Left lobe of liver (tissue), 2 donors: ENCODE measurements at places on chromosomes 2 and 18.

DNA sequence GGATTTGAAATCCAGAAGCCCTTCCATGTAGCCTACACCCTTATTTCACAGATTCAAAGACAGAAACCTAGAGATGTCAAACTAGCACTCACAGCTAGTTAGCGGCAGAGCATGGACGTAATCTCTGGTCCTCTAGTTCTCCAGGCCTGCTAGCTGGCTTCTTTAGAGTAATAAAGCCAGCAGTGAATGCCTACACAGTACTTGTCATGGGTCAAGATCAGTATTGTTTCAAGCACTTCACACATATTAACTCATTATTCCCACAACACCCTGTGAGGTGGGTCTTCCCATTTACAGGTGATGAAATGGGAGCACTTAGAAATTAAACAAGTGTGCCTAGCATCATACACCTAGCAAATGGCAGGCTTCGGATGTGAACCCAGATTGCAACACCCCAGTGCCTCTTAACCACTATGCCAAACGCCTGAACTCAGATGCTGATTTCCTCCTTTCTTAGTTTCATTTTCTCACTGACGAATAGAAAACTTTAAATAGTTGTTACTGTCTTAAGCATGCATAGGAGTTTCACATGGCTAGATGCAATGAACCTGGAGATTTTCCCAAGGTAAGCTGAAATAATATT, 14.5 kb upstream of the ZBTB14 start:
- no peak for DNase-seq

DNA sequence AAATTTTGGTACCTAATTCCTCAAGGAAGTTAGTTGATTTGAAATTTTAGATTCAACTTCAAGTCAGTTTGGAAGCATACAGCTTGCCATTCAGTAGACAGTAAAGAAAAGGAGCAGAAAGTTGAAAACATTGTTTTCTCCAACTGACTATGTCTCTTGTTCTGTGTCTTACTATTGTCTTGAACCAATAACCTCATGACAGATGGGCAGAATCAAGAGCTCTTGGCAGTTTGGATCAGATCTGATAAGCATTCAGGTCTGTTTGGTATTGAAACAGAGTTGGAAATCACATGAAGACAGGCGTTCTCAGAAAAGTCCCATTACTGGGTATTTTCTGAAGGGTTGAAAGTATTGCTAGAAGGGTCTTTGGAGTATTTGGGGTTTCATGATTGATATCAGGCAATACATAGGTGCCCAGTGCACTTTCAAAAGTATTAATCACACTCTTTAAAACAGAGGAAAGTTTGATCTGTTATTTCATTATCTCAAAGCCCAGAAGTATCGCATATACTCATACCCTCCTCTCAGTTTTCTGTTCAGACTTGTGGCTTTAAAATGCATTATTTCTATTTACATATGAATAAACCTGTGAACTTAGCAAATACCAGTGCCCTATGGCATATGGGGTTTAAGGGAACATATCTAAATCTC, 428.4 kb upstream of the ZEB2 start:
- no peak for DNase-seq

DNA sequence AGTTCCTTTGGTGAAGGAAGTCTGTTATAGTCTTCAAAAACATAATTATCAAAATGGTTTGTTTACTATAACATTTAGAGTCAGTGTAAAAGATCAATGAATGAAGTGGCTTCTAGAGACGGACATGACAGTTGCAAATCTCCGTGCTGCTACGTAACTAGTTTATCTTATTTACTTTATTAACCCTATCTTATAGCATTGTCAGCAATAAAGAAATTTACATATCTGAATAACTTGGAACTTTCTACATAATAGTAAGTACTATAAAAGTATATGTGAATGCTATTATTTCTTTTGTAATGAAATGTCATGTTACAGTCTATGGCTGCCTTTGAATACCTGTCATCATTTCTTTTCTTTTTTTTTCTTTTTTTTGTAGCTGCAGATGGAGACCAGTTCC, 246.8 kb downstream of the PTH2R start:
- DNase-seq: no peak

DNA sequence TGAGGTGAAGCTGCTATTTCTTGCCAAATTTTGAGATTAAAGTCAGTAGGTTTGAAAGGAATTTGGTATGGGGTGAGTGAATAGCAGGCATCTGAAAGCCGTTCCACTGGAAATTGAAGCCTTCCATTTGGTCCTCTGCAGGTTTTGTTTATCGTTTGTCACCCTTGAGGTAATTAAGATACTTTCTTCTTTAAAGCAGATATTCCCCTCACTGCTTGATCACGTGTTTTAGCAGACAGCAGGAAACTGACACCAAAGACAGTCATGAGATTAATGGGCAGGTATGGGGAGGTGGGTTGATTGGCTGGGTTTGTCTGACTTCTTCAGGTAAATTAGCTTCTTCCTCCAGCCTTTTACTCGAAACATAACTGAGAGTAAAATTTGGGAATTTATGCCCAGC, 10.7 kb downstream of the LPIN1 start:
- no peak for DNase-seq

- no peak for DNase-seq
Measured at GRCh38 chr18:35174093-35174731, 66.6 kb upstream of the ZNF397 start.
